Caco-2 (cell line): ENCODE measurements at places on chromosomes 1 and 21.

- no peak for DNase-seq
Measured at GRCh38 chr1:153956997-153957715, 1.3 kb downstream of the CRTC2 start.

- DNase-seq, result no peak
Measured at GRCh38 chr1:23026568-23026967, 7.3 kb downstream of the KDM1A start.

DNA sequence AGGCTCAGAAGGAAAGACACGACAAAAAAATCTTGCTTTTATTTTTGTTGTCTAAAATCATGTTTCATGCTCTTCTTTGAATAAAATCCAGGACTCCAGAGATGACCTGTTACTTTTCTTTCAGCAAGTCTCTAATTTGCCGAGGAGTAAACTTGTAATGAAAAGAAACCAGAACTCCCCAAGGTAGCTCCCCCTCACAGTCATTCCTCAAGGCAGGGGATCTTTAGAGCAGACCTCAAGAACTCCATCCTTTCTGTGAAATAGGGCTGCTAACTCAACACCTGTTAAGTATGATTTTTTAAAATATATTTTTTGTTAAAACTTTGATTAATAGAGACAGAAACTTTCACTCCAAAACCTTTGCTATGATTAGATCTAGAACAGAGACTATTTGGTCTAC is 82.7 kb upstream of the ABCD3 start:
- DNase-seq, result no peak

- DNase-seq, result no peak
Measured at GRCh38 chr1:12339396-12339795, 109.6 kb downstream of the VPS13D start.

GRCh38 chr1:116679091-116679827 is 11.7 kb upstream of the IGSF3 start:
- no peak for DNase-seq

GRCh38 chr1:230310381-230311163 is 115.6 kb downstream of the PGBD5 start:
- peak; percentile 70 for DNase-seq

GRCh38 chr1:165169028-165169427 is 187.5 kb downstream of the LMX1A start:
- no peak for DNase-seq

DNA sequence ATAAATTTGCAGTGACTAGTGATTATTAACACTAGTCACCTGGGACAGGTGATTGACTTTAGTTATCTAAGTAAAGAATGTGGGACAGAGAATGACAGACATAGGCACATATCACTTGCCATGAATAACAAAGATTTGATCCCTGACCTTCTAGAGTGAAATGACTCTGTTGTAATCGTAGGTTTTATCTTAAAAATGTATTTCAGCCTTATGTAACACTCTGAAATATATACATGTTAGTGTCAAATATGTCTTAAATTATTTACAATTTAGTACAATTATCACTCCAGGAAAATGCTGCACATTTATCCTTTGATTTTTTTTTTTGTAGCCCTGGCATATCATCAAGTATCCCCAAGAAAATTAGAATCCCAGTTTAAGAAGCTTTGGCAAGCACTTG is 186.4 kb upstream of the PTGFR start:
- DNase-seq, result no peak

DNA sequence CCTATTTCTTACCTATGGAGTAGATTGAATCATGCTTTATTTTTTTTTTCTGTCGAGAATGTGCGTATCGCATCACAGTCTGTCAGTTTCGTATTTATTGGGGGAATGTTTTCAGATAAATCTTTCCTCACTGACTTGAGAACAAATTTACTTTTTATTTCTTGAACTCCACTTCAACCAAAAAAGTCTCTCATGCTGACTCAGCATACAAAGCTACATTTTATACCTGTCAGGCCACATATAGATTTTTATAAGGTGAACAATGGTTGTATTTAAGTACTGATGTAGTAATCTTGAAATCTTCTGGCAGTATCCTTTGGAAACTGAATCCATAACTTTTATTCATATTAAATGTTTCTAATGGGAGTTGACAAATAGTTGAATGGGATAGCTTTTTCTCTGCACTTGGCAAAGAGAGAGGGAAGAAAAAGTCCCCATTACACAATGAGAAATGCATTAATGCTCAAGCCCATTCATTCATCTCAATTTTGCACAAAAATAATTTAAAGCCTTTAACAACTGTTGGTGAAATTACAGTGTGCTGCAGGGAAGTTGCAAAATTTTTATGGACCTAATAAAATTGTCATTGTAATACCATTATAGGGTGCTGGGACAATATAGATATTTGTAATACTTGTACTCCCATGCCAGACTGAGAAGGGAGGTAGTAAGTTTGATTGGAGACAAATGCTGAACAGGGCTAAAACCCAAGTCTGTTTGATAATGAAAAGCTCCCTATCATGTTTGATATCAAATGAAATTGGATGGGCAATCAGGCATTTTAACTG is 367.6 kb downstream of the HLX start:
- no peak for DNase-seq

- no peak for DNase-seq
Measured at GRCh38 chr1:85587841-85588240, 7.3 kb downstream of the CCN1 start.

- no peak for DNase-seq
Measured at GRCh38 chr1:45848714-45849113, 45.3 kb downstream of the MAST2 start.

GRCh38 chr1:245605480-245606156 is 450.8 kb downstream of the KIF26B start:
- no peak for DNase-seq

DNA sequence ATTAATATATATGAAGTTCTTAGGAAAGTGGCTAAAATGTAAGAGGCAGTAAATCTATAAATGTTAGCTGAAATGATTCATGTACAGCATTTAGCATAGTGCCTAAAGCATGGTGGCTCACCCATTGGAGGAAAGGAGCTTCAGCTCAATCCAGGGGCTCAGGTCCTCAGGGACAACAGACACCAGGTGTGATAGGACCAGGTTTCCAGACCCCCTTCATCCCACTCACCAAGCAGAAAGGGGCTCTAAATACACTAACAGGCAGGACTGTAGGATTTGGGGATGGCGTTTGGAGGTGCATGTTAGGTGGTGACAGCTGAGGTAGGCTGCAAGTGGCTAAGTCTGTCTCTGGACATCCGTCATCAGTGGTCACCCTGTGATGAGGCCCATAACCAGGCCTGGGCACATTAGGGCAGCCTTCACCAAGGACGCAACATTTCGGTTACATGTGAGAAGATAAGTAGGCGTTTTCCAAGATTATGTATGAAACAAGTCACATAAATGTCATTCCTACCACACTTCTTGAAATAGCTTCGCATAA is 233.1 kb downstream of the C1orf94 start:
- no peak for DNase-seq
